ENCODE measurements at places on chromosomes 5 and 9. TPM values are rescaled to one million over a fixed set of nuclear protein-coding genes. Genes with fewer than 3 reads are reported as not detected.
A peak's percentile ranks its signal among the peaks of the same experiment; 100 is the strongest.

- no peak for DNase-seq
- no peaks in the 10 kb centered on the region for H3K27me3 ChIP-seq
- no peaks in the 10 kb centered on the region for H3K36me3 ChIP-seq
- H3K4me3 ChIP-seq = no peak overlapping the region
- peak overlapping the region; percentile 72 for H3K27ac ChIP-seq
Observed at GRCh38 chr5:145360936-145361335, 474.2 kb downstream of the PRELID2 start.

DNA sequence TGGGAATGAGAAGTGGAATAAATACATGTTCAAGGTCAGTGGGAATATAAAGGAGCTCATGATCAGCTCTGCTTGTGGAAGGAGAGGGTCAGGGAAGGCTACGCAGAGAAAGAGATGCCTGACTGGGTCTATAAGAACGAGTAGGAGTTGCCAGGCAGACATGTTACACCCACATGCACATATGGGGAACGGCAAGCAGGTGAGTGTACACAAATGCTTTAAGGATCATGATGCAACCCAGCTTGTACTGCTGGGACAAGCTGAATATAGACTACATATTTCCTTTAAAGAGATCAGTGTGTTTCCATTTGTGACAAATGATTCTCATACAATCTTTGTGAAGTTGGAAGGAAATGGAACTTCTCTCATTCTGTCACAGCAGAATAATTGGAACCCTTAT lies 141.7 kb downstream of the SPOCK1 start:
- H3K36me3 ChIP-seq = no peaks in the 10 kb centered on the region
- H3K27me3 ChIP-seq = no peaks in the 10 kb centered on the region
- DNase-seq = no peak
- H3K4me3 ChIP-seq = no peak overlapping the region

- H3K27me3 ChIP-seq = no peaks in the 10 kb centered on the region
- H3K27ac ChIP-seq = peak overlapping the region; percentile 40
- H3K4me1 ChIP-seq = peaks cover 63% of the 10 kb centered on the region
- peak overlapping the region; percentile 17 for H3K4me3 ChIP-seq
- DNase-seq = no peak
Observed at GRCh38 chr5:16461026-16461425, 4.6 kb downstream of the ZNF622 start.

DNA sequence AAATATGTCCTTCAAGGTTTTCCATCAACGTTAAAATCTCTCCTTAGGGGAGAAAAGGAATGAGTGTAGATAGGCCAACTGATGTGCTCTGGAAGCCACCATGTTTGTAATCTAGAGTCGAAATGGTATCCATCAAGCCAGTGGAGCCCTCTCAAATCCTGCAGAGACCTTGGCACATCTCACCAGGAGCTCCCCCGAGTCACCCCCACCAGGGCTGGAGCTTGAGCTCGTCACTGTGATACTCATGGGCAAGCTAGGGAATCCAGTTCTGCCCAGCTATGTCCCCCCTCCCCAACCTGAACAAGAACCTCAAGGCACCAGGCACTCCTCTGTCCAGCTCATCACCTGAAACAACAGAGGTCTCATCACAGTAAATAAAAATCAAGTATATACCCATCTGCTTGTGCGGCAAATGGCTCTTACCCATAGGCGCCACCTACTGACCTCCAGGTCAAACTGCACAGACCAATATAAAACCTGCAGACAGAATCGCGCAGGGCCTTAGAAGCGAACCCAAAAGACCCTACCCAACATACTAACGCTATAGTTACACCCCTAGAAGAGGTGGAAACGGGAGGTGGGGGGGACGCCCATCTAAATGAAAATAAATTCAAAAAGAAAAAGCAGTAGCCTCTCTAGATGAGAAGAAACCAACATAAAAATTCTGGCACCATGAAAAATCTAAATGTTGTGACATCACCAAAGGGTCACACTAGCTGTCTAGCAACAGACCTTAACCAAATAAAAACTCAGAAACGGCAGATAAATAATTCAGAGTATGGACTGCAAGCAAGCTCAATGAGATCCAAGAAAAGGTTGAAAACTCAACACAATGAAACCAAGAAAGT lies 75.0 kb downstream of the TTC39B start:
- peak; percentile 81 for DNase-seq
- H3K36me3 ChIP-seq = no peaks in the 10 kb centered on the region
- peaks cover 2% of the 10 kb centered on the region for H3K4me1 ChIP-seq
- no peaks in the 10 kb centered on the region for H3K27me3 ChIP-seq
- H3K4me3 ChIP-seq = no peak overlapping the region
- no peak overlapping the region for H3K27ac ChIP-seq

The PAIP1 gene
- 127 TPM for total RNA-seq

The BARHL1 gene
- total RNA-seq = not detected
